Iris pigment epithelial cell (primary cell): ENCODE measurements at places on chromosomes 5 and 9.

GRCh38 chr9:134525841-134526583 lies 115.6 kb upstream of the COL5A1 start:
- no peak for DNase-seq

DNA sequence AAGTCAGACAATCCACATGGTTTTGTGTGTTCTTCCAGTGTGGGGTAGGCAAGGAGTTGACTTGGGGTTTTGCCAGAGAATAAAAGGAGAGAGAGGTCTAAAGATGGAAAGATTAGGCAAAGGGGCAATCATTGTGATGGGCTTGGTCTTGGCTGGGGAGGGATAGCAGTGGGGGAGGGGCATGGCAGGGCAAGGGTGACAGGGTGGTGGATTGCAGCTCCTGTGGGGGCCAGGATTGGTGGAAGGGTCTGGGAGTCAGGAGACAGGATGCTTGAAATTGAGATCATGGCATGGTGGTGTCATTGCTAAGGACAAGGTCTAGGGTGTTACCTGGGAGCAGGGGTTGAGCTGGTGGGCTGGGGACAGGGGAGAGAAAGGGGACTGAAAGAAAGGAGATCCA lies 57.6 kb downstream of the ZNF618 start:
- DNase-seq: no peak

- no peak for DNase-seq
Observed at GRCh38 chr9:127223810-127224177, 40.8 kb upstream of the GARNL3 start.

- DNase-seq: no peak
Observed at GRCh38 chr5:13763719-13764118, 180.8 kb downstream of the DNAH5 start.

DNA sequence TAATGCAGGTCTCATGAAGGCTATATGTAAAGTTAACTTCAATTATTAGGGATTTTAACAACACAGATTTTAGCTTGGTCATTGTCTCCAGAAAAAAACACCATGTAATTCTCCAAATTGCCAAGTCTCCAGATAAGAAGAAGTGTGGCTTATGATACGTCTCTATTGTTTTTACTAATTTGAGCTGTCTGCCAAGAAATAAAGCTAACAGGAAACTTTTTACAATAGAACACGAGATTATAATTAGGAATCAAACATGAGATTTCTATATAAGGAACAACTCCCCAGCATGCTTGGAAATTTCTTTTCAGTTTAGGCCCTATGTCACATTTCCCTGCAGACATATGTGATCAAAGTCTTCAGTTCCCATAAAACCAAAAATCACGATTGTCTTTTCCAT lies 142.7 kb downstream of the MCTP1 start:
- no peak for DNase-seq

- DNase-seq: peak; percentile 81
Observed at GRCh38 chr9:126395439-126396212, 69.0 kb downstream of the MVB12B start.

GRCh38 chr5:58066557-58066956 lies 393.3 kb downstream of the PLK2 start:
- DNase-seq: no peak

- DNase-seq: peak; percentile 95
Observed at GRCh38 chr5:68433923-68434879, 218.6 kb downstream of the PIK3R1 start.

- no peak for DNase-seq
Observed at GRCh38 chr9:110814159-110814558, 145.6 kb downstream of the MUSK start.

DNA sequence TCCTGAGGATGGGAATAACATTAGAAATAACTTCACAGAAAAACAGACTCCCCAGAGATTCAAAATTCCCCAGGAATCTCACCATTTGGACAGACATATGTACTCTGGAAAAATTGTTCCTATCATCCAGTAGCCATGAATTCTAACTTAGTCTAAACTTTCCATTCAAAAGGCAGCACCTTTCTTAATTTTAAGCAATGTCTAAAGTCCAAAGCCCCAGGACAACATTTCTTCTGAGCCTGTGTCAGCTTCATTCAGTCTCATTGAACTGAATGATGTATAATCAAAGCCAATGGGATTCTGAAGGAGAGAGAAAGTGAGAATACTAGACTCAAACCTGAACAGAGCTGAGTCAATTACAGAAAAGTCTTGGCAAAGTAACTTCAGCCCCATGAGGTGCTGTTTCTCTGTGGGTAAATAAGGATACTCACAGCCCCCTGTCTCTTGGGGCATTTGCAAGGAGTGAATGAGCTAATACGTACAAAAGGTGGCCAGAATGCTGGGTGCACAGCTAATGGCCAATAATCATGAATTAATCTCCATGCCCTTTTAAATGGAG lies 140.6 kb downstream of the SEMA5A start:
- no peak for DNase-seq

GRCh38 chr9:130472184-130472705 lies 27.5 kb downstream of the ASS1 start:
- no peak for DNase-seq

DNA sequence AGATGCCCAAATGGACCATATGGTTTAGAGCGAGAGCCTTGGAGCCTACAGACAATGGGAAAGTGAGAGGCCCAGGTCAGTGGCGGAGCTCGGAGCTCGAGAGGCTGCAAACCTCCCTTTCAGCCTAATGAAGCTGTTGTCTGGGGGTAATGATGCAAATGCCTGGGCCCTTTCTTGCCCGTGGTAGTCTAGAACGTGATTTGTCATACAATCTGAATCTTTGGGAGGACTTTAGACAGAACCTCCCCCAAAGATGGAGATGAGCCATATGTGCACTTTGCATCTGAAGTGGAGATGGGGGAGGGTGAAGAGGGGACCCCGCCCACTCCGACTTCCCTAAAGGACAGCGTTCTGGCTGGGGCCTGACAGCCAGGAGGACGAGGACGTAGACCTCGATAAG lies 10.3 kb upstream of the NEUROG1 start:
- no peak for DNase-seq

GRCh38 chr5:121675924-121676323 lies 175.8 kb upstream of the FTMT start:
- no peak for DNase-seq

GRCh38 chr5:2173151-2173834 lies 290.6 kb upstream of the IRX4 start:
- DNase-seq: no peak

- DNase-seq: peak; percentile 6
Observed at GRCh38 chr5:98651715-98652114, 121.7 kb upstream of the RGMB start.

DNA sequence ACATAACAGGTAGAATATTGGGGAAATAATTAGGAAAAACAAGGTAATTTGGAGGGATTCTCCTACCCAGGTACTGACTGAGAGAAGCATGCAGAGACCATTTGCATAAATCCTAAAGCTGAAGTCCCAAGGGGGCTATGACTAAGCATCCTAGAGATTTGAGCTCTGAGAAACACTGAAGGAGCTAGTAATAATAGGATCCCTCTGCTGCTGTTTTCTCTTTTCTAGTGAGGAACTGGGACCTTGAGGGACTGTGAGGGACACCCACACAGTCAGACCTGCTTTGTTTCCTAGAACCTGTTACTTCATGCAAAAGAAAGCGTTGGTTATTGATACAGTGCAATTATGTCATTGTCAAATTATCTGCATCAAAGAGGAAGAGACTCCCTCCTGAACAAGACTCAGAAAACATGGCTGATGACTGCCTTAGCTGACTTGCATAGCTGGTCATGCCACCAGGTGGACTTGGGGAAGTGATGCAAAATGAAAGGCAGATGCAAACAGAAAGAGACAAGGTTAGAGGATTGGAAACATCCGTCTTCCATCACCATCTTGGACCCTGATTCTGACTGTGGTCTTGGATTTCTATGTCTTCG lies 335.4 kb downstream of the NTRK2 start:
- no peak for DNase-seq

GRCh38 chr9:8265281-8265680 lies 465.7 kb upstream of the DMAC1 start:
- no peak for DNase-seq

GRCh38 chr5:110588286-110588980 lies 138.0 kb downstream of the TMEM232 start:
- DNase-seq: no peak

- no peak for DNase-seq
Observed at GRCh38 chr5:179118338-179118737, 58.2 kb downstream of the ZNF354C start.

- no peak for DNase-seq
Observed at GRCh38 chr9:86242071-86242470, 17.4 kb downstream of the C9orf153 start.

DNA sequence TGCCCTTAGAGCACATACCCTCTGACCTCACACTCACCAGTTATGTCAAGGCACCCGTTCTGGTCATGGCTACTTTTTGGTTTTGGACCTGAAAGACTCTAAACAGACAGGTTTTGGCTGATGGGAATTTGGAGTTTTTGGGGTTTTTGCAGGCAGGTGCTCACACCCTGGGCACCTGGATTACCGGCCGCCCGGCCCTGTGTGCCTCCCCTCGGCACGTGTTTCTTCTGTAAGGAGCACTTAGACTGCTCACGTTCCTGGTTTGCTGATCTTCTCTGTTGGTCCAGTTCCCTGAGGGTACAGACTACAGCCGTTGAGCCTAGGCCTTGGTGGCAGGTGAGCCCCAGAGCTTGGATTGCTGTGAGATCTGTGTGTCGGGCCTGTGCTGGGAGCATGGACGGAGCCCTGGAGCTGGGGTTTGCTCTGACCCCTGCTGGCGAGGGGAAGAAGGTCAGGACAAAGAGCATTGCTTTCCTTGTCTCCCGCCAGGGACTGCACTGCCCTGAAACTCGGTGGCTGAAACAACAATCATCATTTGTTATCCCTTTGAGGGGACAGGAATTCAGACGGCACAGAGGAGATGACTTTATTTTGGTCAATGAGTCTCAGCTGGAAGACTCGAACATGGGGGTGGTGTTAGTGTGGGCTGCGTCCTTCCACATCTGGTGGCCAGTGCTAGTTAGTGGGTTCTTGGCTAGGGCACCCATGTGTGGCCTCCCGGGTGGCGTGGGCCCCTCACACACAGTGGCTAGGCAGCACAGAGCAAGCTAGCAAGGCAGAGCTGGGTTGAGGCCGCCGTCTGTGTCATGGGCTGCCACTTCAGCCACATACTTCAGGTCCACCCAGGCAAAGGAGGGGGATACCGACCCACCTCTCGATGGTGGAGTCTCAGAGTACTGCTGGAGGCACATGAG lies 76.4 kb downstream of the EHMT1 start:
- DNase-seq: no peak

- no peak for DNase-seq
Observed at GRCh38 chr9:130137081-130137640, 35.0 kb upstream of the NCS1 start.

DNA sequence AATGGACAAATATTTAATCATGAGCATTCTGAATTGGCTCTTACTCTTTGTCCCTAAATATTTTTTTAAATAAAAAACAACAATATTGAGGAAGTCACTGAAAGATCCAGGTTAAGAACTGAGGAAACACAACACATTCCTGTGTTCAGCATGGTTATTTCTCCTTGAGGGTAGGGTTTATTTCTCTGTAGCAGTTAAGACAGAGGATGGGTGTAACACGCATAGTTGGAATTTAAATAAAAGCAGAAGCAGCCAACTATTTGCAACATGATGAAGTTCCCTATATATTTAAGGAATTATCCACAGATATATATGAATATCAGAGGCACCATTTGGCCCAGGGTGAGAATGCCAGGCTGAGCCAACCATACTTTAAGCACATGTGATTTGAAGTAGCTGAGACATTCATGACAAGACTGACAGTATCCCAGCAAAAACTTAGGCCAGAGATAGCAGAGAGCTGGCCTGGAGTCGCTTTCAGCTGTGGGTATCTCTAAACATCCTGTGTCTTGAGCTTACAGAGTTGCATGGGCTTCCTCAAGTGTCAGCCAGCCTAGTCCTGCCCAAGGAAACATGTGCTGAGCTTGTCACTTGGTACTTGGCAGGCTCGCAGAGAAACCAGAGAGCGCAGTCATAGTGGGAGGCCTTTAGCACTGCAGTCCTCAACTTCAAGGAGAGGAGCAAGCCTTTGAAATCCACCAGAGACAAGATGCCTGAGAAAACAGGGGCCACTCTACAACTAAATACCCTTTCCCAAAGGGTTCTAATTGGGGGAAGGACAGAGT lies 43.6 kb downstream of the SEMA5A start:
- DNase-seq: no peak
